GOT3 (cell line): ENCODE measurements at places on chromosomes 13 and 19.

DNA sequence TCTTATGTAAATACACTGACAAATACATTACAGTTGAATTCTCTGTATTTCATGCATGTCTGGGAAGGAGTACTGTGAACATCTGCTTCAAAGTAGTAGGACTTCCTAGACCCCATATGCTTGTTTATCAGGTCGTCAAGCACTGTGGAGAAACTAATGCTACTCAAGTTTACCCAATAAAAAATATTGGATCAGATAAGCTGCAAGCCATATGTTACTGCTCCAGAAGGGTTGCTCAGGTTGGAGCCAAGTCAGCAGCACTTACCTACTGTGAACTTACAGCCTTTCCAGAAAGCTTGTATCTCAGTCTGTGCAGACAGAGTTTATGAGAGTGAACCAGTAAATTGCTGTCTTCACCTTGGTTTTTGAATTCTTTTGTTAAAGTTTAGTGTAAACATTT is 36.2 kb downstream of the SLAIN1 start:
- DNase-seq: no peak

GRCh38 chr13:42985312-42986175 is 6.5 kb downstream of the EPSTI1 start:
- DNase-seq: no peak

GRCh38 chr13:112881656-112882554 is 87.1 kb upstream of the MCF2L start:
- DNase-seq: no peak

DNA sequence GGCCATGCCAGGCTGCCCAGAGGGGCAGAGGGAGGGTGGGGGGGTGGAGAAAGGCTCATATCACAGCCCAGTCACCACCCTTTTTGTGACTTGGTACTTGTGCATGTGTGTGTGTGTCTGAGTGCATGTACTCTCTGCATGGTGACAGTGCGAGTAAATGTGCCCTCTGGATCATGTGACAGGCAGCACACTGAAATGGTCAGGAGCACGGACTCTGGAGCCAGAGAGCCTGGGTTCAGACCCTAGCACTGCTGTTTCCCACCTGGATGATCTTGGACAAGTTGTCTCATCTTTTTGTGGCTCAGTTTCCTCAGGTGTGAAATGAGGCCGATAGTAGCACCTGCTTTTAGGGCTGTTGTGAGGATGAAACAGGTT is 2.0 kb downstream of the CIC start:
- DNase-seq: no peak

GRCh38 chr19:55535173-55535964 is 1.6 kb downstream of the SBK2 start:
- DNase-seq: no peak

DNA sequence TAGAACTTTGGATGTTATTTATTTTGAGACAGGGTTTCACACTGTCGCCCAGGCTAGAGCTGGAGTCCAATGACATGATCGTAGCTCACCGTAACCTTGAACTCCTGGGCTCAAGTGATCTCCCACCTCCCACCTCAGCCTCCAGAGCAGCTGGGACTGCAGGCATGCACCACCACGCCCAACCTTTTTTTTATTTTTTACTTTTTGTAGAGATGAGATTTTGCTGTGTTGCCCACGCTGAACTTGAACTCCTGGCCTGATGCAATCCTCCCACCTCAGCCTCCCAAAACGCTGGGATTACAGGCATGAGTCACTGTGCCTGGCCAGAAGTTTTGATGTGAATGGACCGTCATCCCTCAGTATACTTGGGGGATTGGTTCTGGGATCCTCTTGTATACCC is 13.7 kb downstream of the ANKRD27 start:
- DNase-seq: no peak

DNA sequence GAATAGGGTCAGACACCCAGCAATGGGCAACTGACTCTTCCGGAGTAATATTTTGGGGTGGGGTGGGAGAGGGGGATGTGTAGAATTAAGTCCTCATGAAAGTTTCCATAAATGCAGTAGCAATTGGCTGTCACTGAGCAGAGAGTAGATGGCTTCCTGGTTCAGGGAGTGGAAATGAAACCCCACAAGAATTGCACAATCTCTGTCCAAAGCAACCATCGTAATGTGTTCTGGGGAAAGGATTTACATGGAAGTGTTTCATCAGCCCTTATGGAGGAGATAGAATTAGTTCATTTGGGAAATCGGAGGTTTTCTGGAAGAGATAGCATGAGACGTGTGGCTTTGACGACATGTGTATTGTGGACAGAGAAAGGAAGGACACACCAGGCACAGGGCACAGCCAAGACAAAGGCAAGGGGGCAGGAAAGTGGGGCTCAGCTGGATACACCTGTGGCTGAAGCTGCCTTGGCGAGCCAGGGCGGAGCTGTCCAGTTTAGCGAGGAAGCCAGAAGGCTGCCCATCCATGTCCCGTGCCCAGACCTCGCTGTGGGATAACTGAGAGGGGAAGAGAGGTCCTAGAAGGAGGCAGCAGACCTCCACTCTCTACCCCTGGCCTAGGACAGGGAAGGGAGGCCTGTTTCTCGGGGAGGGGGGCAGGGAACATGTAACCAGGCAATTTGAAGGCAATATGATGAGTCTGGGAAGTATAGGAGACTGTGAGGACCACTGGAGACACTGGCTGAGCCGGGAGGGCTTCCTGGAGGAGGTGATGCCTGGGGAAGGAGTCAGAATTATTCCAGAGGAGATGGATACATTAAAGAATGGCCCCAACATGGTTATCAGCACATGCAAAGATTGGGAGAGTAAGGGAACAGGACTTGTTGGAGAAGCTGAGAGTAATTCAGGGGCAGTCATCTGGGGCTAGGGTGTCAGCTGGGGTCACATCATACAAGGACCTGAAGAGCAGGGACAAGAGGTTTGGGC is 2.6 kb upstream of the CLEC4G start:
- no peak for DNase-seq

DNA sequence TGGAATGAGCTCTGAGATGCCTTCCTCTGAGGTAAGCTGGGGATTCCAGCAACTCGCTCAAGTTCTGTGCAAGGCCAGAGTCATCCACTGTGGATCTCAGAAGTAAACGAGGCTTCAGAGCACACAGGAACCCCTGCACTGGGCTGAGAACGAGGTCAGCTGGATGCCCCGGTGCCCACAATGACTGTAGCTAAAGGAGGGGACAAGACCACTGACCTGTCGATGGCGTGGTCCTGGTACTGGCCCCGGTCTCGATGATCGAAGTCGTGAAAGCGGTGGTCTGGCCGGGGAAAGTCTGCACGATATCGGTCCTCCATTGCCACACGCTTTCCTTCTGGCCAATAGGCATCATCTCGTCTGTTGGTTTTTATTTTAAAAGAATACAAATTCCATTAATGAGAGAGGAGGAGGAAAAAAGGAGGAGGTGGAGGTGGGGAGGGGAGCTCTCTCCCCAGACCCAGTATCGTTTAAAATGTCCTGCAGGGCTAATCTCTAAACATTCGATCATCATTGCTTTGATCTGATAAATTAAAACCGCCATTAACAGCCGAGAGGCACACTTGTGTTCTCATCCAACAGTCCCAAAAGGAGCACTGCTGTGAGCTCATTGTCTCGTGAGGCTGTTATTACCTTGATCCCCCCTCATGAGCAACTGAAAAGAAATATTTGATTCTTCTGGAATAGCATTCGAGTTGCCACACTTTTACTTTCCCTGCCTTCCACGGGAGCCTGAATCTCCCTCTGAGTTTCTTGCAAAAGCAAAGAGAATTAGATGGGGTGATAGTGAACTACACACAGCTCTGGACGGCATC is 25.0 kb upstream of the TINCR start:
- DNase-seq: no peak

- DNase-seq: no peak
These were observed 391.9 kb downstream of the COG6 start for GRCh38 chr13:40047322-40047771.

GRCh38 chr19:8566855-8567254 is 10.4 kb downstream of the MYO1F start:
- no peak for DNase-seq

- DNase-seq: no peak
These were observed 170.6 kb upstream of the TMTC4 start for GRCh38 chr13:100845128-100845757.

GRCh38 chr13:112242777-112243176 is 133.4 kb upstream of the SPACA7 start:
- no peak for DNase-seq

DNA sequence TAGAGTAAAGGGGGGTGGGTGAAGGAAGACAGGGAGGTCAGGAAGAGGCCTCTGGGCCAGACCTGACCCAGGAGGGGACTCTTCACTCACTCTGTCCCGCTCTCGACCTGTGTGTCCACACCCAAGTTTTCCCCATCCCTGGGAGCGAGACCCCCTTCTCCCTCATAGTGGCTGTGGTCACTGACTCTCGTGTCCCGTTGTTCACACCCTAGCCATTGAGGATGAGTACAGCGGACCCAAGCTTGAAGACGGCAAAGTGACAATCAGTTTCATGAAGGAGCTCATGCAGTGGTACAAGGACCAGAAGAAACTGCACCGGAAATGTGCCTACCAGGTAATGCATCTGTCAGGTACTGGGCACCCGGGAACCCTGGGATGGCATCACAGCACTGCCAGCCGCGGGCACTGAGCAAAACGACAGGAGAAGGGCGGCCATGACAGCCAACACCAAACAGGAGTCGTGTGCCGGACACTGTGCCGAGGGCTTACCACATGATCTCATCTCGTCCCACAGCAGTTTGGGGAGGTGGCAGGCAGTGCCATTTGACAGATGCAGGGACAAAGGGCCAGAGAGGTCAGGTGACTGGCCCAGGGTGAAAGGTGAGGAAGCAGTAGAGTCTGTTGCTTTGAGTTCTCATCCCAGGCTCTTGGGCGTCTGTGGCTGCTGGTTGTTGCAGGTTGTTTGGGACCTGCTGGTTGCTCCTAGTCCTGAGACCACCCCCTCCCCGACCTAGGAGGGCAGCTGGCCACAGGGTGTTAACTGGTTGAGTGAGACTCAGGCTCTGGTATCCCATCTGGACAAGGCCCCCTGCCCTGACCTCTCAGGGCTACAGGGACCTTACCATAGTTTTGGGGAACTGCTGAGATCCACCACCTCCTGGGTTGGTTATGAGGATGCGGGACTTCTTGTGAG is 29.6 kb downstream of the PPP5C start:
- DNase-seq: no peak

- DNase-seq: no peak
These were observed 2.2 kb downstream of the C3 start for GRCh38 chr19:6718111-6718740.

DNA sequence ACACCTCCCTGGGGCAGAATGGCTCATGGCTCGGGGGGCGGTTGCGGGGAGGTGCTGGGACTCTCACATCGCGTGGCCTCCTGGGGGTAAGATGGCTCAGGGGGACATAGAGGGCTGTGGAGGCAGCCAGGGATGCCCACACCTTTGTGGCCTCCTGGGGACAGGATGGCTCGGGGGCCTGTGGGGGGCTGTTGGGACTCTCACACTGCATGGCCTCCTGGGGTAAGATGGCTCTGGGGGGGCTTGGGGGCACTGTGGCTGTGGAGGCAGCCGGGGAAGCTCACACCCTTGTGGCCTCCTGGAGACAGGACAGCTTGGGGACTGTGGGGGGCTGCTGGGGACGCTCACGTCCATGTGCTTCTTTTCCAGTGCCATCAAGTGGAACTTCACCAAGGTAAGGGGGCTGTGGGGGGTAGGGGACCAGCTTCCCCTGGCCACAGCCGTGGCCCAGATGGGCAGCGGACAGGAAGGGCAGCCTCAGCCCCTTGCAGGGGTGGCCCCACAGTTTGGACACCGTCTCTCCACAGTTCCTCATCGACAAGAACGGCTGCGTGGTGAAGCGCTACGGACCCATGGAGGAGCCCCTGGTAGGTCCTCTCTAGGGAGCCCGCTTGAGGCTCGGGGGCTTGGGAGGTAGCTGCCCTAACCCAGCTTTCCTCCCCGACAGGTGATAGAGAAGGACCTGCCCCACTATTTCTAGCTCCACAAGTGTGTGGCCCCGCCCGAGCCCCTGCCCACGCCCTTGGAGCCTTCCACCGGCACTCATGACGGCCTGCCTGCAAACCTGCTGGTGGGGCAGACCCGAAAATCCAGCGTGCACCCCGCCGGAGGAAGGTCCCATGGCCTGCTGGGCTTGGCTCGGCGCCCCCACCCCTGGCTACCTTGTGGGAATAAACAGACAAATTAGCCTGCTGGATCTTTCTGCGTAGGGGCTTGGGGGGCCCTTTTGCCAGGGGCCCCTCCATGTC is 2.4 kb downstream of the GPX4 start:
- no peak for DNase-seq

GRCh38 chr13:25901460-25902376 is 150.1 kb downstream of the SHISA2 start:
- no peak for DNase-seq

DNA sequence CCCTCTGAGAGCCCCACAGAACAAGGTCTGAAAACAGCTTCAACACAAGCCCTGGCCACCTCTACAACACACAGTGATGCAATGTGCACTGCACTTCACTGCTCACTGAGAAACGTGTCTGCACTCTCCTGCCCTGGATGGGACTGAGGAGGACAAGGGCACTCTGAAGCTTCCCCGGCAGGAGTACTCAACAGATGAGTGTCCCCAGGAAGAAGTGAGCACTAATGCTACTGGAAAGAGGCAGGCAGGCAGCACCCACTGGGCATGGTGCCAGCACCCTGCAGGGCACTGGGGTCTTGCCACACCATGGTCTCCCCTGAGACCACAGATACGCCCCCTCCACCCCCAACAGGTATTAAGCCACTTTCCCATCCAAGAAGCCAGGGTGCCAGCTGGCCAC is 17.7 kb upstream of the SLC35E1 start:
- no peak for DNase-seq

DNA sequence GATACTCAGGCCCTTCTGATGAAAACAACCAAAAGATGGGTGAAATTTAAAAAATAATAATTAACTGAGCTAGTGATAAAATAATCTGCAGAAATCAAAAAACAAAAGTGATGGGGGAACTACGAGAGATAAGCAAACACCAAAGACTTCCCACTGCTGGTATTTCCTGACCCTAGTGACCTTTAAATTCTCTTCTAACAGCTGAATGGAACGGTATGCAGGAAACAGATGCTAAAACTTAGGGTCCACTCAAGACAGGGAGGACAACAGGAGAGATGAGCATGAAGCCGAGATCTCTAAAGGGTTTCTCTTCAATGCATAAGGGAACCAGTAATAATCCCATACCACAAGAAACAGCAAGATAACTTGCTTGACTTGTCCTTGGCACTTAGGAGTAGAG is 50.8 kb downstream of the USP12 start:
- DNase-seq: no peak

DNA sequence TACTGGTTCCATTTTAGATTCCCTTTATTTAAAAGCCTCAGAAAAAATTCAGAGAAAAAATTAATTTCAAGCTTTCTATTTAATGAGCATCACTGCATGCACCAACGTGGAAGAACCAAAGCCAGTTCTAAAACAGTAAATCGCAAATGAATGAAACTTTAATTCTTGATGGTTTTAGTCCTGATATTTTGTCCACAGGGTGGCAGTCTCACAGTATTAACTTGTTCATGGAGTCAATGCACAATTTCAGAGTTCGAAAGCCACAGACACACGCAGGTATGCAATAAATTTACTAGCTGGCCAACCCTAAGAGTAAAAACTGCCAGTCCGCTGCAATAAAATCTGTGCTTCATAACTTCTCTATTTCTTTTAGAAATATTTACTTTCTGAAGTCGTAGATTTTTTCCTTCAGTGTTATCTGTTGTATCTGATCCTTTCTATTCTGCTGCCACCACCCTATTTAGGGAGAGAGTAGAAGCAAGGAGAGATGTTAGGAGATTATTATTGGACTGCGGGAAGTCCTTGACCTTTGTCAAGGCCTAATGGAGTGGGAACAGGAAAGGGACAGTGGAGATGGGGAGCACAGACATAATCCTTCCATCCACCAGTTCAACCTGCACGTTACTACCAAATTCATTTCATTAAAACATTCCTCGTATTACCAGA is 7.0 kb upstream of the WBP4 start:
- no peak for DNase-seq

GRCh38 chr19:49573009-49573408 is 7.3 kb downstream of the NOSIP start:
- no peak for DNase-seq
